ENCODE measurements at places on chromosomes 2 and 18.
A peak's percentile ranks its signal among the peaks of the same experiment; 100 is the strongest.

GRCh38 chr2:48207851-48208250, 301.6 kb upstream of the FBXO11 start:
- no peak for DNase-seq

- no peak for DNase-seq
Observed at GRCh38 chr2:16632598-16632997, 33.0 kb downstream of the CYRIA start.

GRCh38 chr2:2399396-2399795, 68.3 kb upstream of the MYT1L start:
- no peak for DNase-seq

GRCh38 chr18:59141294-59142068, 1.8 kb downstream of the SEC11C start:
- no peak for DNase-seq

DNA sequence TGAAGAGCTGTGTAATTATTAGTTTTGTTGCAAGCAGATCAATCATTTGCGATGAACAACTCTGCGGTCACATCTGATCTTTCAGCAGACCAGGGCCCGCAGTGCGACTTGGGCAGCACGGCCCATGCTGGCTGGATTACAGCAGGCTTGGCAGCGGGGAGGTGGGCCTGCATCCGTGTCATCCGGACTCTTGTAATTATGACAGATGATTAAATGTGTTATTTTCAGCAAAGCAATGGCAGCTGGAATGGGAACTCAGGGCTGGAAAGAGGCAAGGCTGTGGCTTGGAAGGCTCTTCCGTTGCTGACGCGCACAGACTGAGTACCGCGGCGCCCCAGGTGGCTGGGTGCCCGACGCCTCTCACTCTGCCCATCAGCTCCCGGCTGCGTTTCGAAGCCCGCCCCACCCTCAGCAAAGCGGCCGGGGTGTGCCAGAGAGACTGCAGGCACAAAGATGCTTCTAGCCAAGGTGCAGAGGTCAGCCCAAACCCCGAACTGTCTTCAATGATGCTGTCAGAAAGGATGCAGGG, 397.4 kb upstream of the SALL3 start:
- no peak for DNase-seq

DNA sequence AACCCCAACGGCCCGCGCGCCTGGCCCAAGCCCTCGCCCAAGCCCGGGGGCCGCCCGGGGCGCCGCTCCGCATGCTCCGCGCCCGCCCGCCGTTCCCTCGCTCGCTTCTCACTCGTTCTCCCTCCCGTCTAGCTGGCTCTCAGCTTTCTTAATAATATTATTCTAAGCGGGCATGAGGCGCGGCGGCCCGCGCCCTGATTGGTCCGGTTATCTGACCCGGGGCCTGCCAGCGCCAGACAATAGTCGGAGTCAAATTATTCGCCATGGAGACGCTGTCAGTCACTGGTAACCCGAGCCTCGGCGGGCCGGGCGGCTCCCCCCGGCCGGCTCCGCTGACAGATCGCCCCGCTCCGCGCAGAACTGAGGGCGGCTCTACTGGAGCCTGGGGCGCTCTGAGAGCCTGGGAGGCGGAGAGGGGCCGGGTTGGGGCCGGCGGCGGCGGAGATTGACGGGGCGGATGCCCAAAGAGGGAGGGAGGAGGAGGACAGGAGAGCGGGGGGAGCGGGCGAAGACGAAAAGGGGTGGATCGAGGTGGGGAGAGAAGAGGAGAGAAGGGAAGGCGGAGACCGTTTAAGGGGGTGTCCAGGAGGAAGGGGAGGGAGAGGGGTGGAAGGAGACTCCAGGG, at the start of gene SIX2:
Gene SIX2, minus strand, starts transcription at position 150 of the 625 bp plus-strand sequence. CDS start 342 bp downstream, outside the sequence.
- DNase-seq, result peak; percentile 99

DNA sequence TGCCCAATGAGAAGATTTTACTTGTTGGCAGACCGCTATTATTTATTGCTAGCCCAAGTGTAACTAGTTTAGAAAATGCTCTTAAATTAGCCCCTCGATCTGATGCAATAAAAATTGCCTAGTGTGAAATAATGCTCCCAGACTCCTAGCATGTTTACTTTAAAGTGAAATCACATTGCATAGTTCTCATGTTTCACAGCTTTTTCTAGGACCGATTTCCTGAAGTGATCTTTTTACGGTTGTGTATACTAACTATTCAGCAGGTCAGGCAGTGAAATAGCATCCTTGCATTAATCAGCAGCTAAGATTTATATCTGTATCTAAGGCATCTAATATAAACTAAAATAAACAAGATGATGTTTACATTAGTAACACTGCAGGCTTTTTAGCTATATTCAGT, 52.4 kb downstream of the PMS1 start:
- peak; percentile 62 for DNase-seq

GRCh38 chr2:64946769-64947247, 42.4 kb upstream of the SLC1A4 start:
- no peak for DNase-seq

GRCh38 chr2:178072000-178072382, 586 bp downstream of the PDE11A start:
- DNase-seq, result no peak

GRCh38 chr18:55862693-55863390, 274.9 kb upstream of the TCF4 start:
- no peak for DNase-seq

DNA sequence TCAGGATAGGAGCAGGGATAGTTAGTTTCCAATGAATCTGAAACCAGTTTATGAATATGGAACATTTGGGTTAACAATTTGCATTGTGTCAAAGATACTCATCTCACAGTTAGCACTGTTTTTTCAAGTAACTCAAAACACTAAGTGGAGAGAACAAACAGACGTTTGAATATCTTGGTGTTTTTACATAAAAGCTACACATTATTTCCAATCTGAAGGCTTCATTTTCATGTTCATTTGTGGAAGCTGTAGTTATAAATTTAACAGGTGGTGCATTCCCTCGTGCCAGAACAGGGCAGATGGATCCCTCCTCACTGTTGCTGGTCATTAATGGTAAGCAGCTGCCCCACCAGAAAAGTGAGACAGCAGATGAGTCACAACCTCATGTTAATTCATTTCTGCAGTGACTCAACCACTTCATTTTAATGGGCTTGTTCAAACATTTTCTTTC, 286.9 kb downstream of the TMX3 start:
- peak; percentile 53 for DNase-seq

DNA sequence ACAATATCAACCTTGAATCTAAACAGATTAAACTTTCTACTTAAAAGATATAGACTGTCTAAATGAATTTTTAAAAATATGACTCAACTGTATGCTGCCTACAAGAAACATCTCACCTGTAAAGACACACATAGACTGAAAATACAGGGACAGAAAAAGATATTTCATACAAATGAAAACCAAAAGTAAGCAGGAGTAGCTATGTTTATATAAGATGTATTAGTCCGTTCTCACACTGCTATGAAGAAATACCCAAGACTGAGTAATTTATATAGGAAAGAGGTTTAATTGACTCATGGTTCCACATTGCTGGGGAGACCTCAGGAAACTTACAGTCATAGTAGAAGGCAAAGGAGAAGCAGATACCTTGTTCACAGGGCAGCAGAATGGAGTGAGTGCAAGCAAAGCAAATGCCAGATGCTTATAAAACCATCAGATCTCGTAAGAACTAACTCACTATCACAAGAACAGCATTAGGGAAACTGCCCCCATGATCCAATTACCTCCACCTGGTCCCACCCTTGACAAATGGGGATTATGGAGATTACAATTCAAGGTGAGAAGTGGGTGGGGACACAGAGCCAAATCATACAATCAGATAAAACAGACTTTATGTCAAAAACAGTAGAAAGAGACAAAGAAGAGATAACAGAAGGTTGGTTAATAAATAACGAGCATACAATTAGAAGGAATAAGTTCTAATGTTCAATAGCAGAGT, 214.4 kb upstream of the SLC39A10 start:
- no peak for DNase-seq

GRCh38 chr2:41782306-41783158, 265.3 kb upstream of the PKDCC start:
- DNase-seq, result peak; percentile 54

DNA sequence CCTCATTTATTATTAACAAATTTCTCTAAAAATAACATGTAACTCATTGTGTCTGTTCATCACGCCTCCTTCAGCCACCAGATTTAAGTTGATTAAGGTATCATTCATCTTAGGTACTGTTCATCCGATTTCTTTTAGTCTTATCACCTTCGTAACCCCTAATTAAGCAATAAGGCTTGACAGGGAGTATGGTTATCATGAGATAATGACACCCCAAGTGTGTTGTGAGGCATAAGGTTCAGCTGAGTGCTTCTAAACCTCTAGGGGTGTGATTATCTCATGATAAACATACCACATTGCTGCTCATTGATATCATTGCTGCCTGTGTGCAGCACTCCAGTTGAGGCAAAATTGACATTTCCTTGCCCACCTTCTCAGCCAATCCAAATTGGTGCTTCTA, 158.9 kb upstream of the BOD1L2 start:
- DNase-seq, result no peak

GRCh38 chr2:123116595-123116994, 908.5 kb upstream of the CNTNAP5 start:
- no peak for DNase-seq

GRCh38 chr18:39935598-39935997, 2019.4 kb upstream of the PIK3C3 start:
- DNase-seq, result no peak

DNA sequence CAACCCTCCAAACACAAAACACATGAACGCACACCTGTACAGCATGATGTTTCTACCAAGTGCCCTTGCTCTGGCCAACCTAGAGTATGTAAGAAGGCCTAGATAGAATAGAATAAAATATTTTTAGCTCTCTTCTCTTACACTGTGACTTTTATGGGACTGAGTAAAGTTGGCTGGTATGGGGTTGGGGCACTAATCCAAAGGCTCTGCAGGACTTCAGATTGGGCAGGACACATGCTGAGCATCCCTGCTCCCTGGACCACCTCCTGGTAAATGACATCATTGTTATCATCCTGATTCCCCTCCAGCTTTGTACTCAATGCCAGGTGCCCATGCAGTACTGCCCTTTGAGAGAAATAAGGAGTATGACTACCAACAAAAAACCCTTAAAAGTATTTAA, 322.2 kb downstream of the SLC8A1 start:
- DNase-seq, result no peak

DNA sequence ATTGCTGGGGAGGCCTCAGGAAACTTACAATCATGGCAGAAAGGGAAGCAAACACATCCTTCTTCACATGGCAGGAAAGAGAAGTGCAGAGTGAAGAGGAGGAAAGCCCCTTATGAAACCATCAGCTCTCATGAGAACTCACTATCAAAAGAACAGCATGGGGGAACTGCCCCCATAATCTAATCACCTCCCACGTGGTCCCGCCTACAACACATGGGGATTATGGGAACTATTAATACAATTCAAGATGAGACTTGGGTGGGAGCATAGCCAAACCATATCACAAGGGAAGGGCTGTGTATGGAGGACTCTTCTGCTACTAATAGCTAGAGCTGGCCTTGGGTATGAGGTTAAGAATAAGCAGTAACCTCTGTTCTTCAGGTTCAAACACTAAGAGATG, 8.8 kb upstream of the SETBP1 start:
- DNase-seq, result no peak

DNA sequence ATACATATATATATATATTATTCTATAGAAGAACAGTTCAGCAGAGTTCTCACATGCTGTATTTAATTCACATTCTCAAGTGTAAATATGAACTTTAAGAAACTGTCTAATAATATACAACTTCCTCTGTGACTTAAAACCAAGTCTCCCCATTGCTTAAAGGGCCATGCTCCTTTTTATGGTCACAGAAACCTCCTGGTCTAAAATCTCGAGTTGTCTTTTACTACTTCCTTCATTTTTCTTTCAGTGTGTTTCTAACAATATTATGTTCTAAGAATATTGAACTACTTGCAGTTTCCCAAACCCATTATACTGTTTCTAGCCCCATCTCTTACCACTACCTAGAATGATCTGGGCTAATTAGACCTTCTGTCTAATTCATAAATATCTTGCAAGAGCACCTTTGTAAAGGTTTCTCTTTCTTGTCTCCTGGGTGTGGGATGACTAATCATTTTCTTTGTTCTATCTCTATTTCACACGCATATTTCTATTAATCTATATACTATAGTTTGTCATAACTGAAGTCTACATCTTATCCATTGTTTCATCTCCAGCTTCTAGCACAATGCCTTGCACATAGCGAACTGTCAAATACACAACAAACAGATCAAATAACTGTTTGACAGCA, 48.8 kb downstream of the ERBB4 start:
- DNase-seq, result no peak

DNA sequence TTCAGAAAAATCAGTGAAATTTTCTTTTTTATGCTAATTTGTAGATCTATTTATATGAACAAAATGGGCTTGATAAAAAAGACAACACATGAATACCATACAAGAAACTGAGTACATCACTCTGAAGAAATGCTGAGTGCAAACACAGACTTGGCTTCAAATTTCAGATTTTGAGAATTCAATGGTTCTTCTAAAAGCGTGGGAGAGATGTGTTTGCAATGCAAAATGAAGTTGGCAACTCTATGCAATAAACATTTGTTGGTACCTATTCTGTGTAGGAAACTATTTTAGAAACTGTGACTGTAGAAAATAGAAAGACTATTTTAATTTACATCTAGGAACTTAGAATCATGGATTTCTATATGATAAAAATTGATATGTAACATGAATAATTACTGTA, 1834.1 kb upstream of the CELF4 start:
- DNase-seq, result no peak

GRCh38 chr2:14492920-14493503, 139.5 kb upstream of the LRATD1 start:
- DNase-seq, result no peak

DNA sequence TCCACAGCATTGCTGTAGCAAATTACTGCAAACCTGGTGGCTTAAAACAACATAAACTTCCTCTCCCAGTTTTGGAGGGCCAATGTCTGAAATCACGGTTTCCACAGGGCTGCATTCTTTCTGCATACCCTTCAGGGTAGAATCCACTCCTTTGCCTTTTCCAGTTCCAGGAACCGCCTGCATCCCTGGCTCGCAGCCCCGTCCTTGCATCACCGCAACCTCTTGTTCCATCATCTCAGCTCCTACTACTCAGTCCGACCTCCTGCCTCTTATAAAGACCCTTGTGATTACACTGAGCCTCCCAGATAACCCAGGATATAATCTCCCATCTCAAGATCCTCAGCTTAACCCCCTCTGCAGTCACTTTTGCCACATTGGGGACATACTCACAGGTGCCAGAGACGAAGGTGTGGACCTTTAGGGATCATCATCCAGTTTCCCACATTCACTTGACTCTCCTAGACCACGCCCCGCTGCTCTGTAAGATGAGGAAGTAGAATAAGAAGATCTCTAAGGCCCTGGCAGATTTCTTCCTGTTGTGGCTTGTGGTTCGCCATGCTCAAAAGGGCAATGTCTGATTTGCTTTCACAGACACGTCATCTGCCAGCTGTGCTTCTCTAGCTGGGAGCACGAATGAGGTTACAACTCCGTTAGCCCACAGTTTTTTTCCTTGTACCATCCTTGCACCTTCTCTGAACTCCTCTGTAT, 103.6 kb upstream of the AGAP1 start:
- DNase-seq, result peak; percentile 72

All from cardiac muscle cell (in vitro differentiated cells and primary cell).